Sigmoid colon (tissue), 7 donors: ENCODE measurements at places on chromosomes 6 and 20. TPM values are rescaled to one million over a fixed set of nuclear protein-coding genes. Genes with fewer than 3 reads are reported as not detected.

BHLHE23 gene
- not detected for total RNA-seq

LAMA4 gene
- 225 TPM for total RNA-seq

SNPH gene
- total RNA-seq, result 21.0 TPM

DNA sequence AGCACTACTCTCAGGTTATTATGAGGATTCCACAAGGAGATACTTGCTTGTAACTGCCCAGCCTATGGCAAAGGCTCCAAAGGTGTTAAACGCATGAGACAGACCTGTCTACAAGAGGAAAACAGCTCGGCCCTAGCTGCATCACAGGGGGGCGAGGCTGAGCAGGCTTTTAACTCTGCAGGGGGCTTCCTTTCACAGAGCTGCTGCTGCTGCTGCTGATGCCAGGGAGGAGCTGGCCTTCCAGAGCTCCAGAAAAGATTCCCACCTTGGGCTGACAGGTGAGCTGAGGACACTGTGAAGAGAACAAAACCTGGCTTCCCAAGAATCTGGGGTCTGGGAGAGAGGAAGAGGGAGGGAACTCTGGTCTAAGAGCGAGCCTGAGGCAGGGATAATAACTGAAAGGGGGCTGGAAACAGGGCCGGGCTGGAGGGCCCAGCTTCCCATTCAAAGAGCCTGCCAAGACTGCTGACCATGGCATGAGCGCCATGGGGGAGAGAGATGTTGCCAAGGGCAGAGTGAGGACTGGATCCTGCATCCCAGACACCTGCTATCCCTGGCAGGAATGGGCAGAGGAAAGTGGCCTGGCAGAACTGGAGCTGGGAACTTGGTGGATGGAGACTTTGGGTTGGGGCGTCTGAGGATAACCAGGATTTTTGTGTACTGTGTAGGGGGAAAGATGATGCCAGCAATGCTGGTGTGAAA lies 211.1 kb upstream of the LRFN2 start:
- DNase-seq, result no peak

GRCh38 chr6:139007428-139007827 lies 19.4 kb upstream of the REPS1 start:
- no peak for DNase-seq

DNA sequence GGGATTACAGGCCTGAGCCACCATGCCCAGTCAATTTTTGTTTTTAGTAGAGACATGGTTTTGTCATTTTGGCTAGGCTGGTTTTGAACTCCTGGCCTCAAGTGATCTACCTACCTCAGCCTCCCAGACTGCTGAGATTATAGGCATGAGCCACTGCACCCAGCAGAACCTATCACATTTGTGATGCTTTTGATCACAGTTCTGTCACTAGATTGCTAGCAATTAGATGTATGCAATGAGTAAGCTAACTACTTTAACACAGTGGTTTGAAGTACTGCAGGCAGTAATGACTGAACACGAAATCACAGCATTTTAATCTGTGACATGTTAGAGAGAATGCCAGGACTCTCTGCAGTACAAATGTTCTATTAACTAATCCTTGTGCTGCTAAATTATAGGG lies 19.6 kb upstream of the SAMHD1 start:
- DNase-seq, result no peak

GRCh38 chr20:11235058-11235457 lies 561.3 kb upstream of the JAG1 start:
- DNase-seq, result no peak

GRCh38 chr6:42627674-42628073 lies 63.8 kb downstream of the UBR2 start:
- no peak for DNase-seq

GRCh38 chr6:29760328-29760727 lies 37.1 kb downstream of the HLA-F start:
- DNase-seq, result no peak
